ENCODE measurements at places on chromosomes 16 and 17.
A peak's percentile ranks its signal among the peaks of the same experiment; 100 is the strongest.

GRCh38 chr16:86618431-86619238, 40.3 kb downstream of the FOXL1 start:
- no peak for DNase-seq

GRCh38 chr17:80832266-80832676, 159.4 kb upstream of the CHMP6 start:
- DNase-seq = no peak

- DNase-seq = no peak
These were observed 196.4 kb upstream of the IRX3 start for GRCh38 chr16:54482892-54483574.

- DNase-seq = no peak
These were observed 43.1 kb upstream of the GSG1L start for GRCh38 chr16:28106467-28107215.

GRCh38 chr17:42016411-42016831, 818 bp downstream of the DNAJC7 start:
- no peak for DNase-seq

- DNase-seq = no peak
These were observed 454.8 kb upstream of the SOX9 start for GRCh38 chr17:71666047-71666446.

- no peak for DNase-seq
These were observed 37.5 kb downstream of the TEKT3 start for GRCh38 chr17:15303851-15304250.

DNA sequence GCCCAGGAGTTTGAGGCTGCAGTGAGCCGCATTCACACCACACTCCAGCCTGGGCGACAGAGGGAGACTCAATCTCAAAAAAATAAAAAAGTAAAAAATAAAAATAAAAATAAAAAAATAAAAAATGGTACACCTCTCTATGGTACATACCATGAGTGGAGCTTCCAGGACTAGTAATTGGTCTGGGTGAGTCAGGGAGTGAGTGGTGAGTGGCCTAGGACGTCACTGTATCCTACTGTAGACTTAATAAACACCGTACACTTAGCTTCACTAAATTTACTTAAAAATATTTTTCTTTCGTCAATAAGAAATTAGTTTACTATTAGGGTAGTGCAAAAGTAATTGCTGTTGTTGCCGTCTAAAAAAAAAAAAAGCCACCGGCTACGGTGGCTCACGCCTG, 9.0 kb downstream of the CDH5 start:
- no peak for DNase-seq

- DNase-seq = no peak
These were observed 255.6 kb upstream of the HSBP1 start for GRCh38 chr16:83552228-83552627.

GRCh38 chr17:37089956-37090355, 141.2 kb downstream of the AATF start:
- peak; percentile 38 for DNase-seq

DNA sequence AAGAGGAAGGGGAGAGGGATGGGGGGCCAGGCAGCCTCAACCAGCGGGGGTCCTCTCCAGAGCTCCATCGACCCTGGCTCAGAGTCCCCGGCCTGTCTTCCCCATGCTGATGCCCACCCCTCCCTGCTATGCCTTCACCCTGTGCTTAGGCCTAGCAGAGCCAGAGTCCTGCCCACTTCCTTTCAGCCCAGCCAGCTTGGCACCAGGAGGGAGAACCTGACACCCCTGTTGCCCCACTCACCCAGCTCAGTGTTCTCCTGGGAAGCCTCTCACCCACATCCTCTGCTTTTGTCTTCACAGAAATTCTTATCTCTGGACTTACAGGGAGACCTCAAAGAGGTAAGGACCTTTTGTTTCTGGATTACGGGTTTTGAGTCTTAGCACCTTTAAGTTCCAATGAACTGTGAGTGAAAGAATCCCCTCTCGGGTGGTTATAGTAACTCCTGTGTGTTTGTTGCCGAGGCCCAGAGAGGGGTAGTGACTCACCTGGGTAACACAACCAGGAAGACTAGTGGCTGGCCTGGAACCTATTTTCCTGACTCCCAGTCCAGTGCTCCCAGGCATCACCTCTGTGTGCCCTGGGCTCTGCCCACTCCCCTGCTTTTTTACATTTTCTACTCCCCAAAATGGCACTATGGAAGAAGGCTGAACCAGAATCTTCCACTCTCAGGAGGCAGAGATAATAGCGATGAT, 53.3 kb downstream of the CES1 start:
- no peak for DNase-seq

DNA sequence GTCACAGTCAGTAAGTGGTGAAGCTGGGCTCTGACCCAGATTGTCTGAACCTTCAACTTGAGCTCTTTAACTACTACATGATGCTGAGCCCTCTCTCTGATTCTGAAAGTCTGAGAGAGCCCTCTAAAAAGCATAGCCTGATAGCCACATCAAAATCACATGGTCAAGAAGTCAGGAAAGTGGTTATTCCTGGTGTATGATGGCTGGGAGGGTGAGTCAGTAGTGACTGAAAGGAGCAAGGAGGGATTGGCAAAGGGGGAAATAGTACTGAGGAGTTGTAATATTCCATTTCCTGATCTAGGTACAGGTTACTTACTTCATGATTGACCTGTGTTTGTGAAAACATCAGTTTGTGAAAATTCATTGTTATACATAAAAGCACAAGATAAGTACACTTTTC, 89.1 kb downstream of the SSH2 start:
- DNase-seq = no peak

- no peak for DNase-seq
These were observed 531.4 kb downstream of the CDH11 start for GRCh38 chr16:64590513-64590912.

GRCh38 chr17:79084291-79085153, 9.9 kb downstream of the ENGASE start:
- no peak for DNase-seq

DNA sequence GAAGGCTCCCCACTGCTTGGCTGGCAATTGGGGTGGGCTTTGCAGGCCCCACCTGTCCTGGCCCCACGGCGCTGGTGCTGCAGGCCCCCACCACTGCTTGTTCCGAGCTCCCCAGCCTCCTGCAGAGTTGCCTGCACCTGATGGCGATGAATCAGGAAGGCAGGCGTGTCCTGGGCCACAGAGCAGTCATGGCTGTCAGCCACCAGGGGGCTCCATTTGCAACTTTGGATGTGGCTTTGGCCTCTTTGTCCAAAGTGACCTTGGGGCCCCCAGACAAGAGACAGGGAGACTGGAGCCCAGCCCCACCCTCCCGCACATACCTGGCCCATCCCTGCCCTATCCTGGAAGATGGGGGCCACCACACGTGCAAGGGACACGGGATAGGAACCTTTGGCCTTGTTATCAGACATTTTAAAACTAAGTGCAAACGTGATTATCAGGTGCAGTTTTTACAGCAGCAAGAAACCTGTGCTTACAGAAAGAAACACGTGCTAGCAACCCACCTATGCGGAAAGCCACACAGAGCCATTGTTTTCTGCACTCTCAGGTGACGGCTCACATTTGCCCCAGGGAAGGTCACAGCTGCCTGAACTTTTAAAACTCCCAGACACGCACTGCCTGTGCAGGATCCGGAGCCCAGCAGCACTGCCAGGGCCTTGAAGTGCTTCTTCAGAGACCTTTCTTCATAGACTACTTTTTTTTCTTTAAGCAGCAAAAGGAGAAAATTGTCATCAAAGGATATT, at the start of gene DNASE1:
Gene DNASE1 (plus strand): TSS at position 443 of the 743 bp plus-strand sequence. CDS start 683 bp downstream, outside the sequence.
- DNase-seq = peak; percentile 13

- no peak for DNase-seq
These were observed 595.2 kb upstream of the CDH11 start for GRCh38 chr16:65716737-65717700.

DNA sequence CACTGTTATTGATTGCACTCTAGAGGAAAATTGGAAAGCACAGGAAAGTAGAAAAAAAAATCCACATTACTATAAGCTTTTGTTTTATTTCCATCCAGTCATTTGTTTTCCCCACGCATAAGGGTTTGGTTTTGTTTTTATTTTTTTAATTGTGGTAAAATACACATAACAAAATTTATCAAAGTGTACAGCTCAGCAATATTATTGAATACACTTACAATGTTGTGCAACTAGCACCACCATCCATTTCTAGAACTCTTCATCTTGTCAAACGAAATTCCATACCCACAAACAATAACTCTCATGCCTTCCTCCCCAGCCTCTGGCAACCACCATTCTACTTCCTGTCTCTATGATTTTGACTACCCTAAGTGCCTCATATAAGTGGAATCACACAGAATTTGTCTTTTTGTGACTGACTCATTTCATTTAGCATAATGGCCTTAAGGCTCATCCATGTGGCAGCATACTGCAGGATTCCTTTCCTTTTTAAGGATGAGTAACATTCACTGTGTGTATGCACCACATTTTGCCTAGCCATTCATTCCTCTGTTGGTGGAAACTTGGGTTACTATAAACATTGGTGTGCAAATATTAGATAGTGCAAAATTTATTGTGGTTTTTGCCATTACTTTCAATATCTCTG, 11.1 kb downstream of the SPPL2C start:
- DNase-seq = no peak

- DNase-seq = no peak
These were observed 21.0 kb downstream of the PRCD start for GRCh38 chr17:76560877-76561221.

GRCh38 chr17:44095647-44096496, 25.3 kb downstream of the G6PC3 start:
- no peak for DNase-seq

- DNase-seq = no peak
These were observed 26.0 kb downstream of the TK2 start for GRCh38 chr16:66523861-66524354.

GRCh38 chr16:85812811-85813700, 13.6 kb downstream of the COX4I1 start:
- no peak for DNase-seq

- no peak for DNase-seq
These were observed 2255.3 kb downstream of the TP53TG3F start for GRCh38 chr16:35714665-35715064.

GRCh38 chr17:72005332-72006163, 115.3 kb upstream of the SOX9 start:
- no peak for DNase-seq

DNA sequence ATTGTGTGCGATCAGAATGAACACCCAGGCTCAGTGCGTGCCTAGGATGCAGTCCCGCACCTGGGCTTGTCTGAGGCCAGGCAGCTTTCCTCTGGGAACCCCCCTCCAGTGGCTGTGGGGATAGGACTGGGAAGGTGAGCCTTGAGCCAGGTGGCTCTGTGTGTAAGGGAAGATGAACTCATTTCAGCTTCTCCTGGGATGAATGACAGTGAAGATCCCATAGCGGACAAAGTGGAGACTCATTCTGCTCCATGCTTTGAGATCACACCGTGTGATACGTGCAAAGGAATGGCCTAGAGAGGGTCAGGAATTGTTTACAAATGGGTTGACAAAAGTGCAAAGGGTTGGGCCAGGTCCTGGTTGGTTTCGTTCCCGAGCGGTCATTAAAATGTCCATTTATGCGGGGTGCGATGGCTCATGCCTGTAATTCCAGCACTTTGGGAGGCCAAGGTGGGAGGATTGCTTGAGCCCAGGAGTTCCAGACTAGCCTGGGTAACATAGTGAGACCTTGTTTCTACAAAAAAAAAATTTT, 15.8 kb downstream of the GPRC5C start:
- DNase-seq = no peak

GRCh38 chr16:68257906-68258800, 6.2 kb upstream of the SLC7A6 start:
- no peak for DNase-seq

- no peak for DNase-seq
These were observed 64.2 kb upstream of the KIFC3 start for GRCh38 chr16:57866529-57866918.

DNA sequence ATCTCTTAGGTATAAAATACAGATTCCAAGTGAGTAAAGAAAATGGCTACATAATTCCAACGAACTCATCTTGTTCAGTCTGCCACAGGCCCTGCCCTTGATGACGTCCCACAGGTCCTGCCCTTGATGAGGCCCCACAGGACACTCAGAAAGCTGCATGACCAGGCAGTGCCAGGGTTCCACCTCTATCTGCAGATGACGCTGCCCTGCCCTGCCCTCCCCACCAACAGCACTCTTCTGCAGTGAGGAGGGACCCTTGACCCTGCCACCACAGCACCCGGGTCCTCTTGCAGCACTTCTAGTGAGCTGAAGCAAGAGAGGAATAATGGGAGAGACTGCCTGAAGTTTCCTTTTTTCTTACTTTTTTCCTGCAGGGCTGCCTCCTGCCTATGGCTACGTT, 118.4 kb downstream of the VPS53 start:
- DNase-seq = no peak

DNA sequence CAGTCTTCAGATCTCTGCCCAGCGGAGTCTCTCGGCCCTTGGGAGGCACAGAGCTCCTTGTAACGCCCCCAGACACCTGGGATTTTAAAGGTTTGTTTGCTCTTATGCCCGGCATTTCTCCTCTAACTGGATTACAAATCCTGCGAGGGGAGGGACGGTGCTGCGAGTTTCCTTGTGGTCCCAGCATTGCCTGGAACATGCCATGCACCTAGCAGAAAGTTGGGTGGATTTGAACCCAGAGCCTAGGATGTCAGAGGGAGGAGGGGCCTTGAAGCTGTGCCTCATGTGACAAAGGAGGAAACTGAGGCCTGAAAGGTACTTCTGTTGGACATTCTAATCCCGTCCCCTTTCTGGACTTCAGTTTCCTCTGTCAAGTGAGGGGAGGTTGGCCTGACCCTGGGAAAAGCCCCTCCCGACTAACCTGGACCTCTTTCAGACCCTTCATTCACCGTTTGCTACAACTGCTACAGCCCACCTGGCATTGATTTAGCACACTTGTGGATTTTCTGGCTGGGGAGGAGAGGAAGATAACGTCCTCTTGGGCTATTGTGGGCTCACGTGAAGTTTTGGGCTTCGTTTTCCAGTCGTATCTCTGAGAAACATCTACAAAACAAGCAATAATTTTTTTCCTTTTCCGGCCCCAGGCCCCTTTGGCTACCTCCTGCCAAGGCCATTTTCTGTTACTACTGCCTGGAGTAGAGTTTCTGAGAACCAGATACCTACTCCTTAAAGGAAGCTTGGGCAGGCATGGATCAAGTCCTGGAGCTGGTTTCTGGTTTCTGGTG, 30.9 kb downstream of the MRC2 start:
- no peak for DNase-seq

DNA sequence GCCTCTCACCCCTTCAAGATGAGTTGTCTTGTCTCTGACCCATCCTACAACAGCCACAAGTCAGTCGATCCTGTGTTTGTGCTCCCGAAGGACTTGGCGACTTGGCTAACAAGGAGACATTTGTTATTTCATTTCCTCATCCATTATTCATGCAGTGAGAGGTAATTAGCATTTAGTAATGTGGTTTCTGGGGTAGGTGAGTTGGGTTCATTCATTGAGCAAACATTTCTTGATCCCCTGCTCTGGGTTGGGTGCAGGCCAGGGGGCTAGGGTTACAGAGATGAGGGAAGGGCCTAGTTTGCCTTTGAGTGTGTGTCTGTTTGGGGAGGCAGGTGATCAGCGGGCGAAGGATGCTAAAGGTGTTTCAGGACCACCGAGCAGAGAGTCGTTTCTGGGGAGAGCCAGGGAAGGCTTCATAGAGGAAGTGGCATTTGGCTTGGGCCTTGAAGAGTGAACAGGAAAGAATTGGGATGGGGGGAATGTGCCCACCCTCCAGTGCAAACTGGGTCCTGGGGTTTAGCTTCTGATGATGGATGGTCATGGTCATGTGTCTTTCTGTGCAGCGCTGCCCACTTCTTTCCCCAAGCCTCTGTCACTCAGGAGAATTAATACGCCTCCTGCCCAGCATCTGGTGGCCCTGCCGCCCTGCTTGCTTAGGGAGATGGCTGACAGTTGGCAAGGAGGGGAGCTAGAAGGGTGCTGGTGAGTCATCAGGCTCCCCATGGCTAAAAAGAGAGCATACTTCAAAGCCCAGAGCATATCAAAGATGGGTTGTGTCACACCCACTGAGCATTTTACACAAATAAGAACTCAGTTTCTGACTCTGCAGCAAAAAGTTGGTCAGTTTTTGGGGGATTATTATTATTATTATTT, 38.5 kb downstream of the MSI2 start:
- DNase-seq = peak; percentile 5
